ENCODE measurements at places on chromosomes 2 and 18.

DNA sequence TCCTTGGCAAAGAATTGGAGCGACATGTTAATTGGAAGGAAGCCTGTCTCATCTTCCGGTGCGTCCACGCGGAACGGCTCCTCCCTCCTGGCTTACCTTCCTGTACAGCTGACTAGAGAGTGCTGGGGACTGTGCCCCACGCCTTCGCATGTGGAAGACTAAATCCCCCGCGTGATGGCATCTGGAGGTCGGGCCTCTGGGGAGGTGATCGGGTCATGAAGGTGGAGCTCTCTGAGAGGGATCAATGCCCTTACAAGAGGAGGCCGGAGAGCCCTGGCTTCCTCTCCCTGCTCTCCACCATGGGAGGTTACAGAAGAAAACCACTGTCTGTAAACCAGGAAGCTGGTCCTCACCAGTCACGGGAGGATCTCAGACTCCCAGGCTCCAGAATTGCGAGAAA, 104.1 kb upstream of the OTOS start:
- no peak for DNase-seq

- DNase-seq, result no peak
These were observed 299.0 kb upstream of the HS6ST1 start for GRCh38 chr2:128617661-128618060.

DNA sequence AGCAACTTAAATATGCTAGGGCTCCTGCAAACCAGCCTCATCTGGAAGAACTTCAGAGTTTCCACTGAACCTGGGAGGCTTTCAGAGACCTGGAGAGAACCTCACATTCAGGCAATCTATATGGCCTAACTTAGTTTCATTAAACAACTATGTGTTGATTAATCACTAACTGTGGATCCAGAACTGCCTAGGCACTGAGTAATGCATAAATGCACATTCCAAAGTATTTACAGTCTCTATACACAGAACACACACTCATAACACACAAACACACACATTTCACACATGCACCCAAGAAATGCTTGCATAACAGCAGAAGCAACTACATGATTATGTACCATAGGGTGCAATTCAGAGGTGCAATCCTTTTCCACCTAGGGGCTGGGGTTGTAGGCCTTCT, 552.8 kb downstream of the BCL11A start:
- DNase-seq, result no peak

- no peak for DNase-seq
These were observed 73.1 kb upstream of the STK17B start for GRCh38 chr2:196244516-196244915.

DNA sequence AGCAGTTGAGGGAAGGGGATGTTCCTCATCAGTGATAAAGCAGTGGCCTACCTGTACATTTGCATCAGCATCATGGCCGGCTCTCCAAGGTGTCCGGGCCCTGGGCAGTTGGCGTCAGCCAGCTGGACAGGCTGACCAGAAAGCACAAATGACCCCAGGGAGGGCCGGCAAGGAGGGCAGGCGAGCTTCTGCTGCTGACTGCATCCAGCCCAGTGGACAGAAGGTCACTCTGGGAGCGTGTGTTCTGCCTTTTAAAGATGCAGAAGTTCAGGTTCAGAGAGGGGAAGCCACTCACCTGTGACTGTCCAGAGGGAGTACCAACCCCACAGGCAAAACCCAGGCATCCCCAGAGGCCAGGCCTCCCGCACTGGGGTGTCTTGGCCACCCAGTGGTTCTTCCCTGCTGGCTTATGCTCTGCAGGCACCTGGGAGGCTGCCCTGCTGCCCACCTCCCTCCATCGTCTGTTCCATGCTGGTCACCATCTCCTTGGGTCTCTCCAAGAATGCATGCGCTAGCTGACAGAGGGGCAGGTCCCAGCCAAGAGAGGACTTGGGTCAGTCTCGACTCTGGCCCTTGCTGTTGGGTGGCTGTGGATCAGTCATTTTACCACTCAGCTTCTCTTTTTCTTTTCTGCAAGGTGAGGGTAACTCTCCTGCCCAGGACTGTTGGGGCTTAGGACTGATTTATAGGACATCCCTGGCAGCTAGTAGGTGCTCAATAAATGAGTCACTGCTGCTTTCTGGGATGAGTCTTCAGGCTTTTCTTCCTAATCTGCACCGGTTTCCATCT, 89.9 kb downstream of the INHBB start:
- DNase-seq, result no peak

GRCh38 chr2:159080641-159081040, 112.2 kb downstream of the TANC1 start:
- no peak for DNase-seq

DNA sequence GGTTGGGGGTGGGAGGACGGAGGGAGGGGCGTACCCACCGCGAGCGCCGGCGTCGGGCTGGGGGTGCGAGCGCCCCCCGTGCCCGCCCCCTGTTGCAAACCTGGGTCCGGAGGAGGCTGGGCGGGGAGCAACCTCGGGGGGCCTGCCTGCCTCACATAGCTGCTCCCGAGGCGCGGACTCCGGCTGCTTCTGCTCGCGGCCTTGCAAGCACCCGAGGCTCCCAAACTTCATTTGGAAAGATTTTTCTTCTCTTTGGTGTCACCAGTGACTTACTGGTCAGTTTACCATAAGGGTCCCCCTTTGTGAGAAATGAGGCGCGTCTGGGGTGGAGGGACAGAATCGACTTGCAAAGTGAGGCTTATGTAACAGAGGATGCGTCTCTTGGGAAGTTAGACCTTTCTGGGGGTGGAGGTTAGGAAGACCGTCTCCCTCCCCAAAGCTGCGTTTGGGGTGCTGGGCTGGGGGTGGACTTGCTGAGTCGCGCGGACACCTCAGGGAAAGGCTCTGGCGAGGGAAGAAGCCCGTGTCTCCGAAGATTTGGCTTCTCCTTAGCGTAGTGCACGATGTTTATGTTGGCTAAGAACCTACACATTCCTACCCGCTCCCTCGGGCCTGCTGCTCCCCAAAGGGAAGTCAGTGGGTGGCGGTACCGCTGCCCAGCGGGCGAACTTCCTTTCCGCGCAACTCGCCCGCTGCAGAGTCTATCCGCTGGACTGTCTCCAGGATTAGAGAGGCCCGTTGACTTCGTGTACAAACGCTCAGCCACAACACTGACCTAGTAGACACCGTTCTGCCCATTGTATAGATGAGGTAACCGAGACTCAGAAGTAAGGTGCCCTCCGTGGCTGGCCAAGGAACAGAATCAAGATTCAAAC, 559 bp downstream of the TMEM37 start:
- no peak for DNase-seq

DNA sequence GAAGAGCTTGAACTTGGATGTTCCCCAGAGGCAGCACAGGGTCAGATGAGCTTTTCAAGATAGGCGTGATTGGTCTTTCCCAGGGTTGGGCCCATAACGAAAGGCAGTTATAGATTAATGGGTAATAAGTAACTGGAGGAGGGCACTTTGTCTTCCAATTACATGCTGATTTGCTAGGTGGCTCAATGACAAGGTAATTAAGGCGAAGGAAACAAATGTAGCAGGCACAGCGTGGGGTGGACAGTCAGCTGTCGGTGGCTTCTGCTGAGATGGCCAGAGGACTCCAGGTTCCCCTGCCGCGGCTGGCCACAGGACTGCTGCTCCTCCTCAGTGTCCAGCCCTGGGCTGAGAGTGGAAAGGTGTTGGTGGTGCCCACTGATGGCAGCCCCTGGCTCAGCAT, at the start of gene UGT1A4:
UGT1A4 (plus strand) TSS at position 185 of the 400 bp plus-strand sequence; CDS start at position 270, 85 bp downstream.
- DNase-seq, result no peak

GRCh38 chr2:138445227-138445626, 56.3 kb upstream of the SPOPL start:
- no peak for DNase-seq

DNA sequence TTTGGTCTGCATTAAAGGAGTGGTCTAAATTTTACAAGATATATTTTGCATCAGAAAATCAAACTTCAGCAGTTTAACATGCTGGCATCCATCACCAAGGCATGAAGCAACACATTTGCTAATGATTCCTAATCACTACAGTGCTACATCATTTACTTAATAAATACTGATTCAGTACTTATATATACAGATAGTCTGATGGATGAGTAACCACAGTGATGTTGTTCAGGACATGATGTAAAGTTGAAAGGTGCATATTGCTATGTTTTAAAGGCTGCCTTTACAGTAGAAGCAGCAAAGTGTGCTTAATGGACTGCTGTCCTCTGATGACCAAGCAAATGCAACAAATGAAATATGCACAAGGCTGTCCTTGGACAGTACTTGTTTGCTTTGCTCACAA, 11.1 kb downstream of the SUPT7L start:
- no peak for DNase-seq

- no peak for DNase-seq
These were observed 19.1 kb upstream of the GPR55 start for GRCh38 chr2:230944123-230944653.

- DNase-seq, result no peak
These were observed 209.6 kb downstream of the HDAC4 start for GRCh38 chr2:239190921-239191885.

- DNase-seq, result no peak
These were observed 5.2 kb downstream of the TMEM163 start for GRCh38 chr2:134713606-134714005.

DNA sequence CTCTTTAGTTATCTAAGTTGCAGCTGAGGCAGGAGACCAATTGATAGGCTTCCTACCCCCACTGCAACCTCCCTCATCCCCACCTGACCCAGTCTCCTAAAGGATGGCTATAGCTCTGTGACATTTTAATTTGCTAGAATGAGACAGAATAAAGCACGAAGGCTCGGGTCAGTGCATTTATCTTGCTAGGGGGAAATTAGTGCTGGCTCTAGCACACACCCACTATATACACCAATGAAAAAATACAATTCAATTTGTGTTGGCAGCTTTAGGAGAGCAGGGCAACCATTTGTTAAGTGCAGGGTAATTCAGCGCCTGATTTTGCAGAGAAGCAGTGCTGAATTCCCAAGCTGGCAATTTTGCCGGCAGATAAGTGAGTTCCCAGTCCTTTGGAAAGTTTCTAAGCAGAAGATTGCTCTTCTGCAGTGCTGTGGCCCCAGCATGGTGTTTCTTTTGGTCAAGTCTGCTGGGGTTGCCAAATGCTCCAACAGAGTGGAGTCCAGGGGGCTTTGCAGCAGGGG, 346.0 kb downstream of the ALK start:
- DNase-seq, result no peak

DNA sequence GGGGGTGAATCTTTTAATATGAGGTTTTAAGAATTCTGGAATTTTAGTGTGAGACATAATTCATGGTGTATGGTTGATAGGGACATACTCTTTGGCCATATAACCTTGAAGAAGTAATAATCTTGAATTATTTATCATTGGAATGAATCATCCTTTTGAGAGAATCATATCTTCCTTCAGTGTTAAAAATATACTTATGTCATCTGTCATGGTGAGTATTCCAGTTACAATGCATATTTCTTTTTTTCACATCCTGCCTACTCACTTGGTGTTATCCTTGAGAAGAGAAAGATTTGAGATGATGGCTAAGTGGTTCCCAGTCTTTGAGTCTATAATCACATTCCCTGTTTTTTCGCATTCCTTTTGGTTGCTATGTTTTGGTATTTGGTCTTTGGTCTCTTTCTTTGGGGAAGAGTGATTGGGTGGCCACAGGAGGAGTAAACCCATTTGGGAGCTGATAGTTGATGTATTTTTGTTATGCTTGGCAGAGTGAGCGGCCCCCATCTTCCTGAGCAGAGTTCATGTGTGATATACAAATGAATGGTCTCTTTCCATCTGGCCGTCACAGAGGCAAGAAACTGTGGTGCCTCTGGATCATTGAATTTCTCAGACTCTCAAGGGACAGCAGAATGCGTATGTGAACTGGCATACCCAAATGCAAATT, 21.6 kb downstream of the ASAP2 start:
- no peak for DNase-seq

- no peak for DNase-seq
These were observed 155.5 kb upstream of the ACVR2A start for GRCh38 chr2:147689220-147689909.

GRCh38 chr2:61534926-61535325, 3.2 kb downstream of the XPO1 start:
- no peak for DNase-seq

GRCh38 chr2:71675296-71675695, 221.9 kb downstream of the DYSF start:
- DNase-seq, result no peak

DNA sequence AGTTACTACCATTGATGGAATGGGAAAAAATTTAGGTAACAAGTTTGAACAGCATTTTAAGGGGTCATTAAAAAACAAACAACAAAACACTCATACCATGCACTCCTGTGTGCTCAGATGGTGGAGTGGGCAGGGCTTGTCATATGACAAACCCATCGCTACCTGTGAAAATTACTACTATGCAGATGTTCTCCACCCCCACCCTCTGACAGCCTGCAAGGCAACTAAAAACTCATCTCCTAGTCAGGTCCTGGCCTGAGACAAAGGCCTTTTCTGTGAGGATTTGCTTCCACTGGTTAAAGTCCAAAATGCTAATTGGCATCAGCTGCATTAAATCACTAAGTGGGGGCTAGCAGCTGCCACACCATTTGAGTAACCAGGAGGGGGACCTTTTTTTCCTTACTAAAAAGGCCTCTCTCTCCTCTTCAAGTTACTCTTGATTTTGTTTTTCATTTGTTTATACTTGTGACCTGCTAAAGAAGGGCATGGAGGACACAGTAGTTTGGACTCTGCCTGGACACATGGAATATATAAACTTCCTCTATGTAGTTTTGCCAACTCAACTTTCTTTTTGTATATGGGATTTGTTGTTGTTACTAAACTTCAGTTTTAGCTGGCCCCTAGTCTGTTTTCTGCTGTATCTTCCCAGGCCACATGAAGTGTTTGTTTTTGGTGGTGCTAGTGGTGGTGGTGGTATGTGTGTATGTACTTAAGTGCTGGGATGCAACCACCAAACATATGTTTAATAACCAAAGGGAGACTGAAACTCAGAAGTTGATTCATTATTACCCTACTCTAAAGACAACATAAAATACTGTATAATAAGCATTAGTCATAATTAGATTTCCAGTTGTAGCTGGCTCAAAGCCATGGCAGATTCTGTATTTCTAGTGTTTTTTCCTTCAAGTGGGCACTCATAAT, 121.3 kb downstream of the MAP4K4 start:
- DNase-seq, result no peak

GRCh38 chr2:48750128-48750739, 5.3 kb downstream of the LHCGR start:
- DNase-seq, result no peak

- DNase-seq, result no peak
These were observed 214.7 kb downstream of the CYP26B1 start for GRCh38 chr2:71932780-71933466.

Data from NK-92 treated with Interleukin-12 subunit alpha and Interleukin-12 subunit beta, amount 100 ng/mL, for 24 hours (cell line).